ENCODE measurements at places on chromosomes 11 and 22.

- DNase-seq: no peak
Measured at GRCh38 chr11:7520981-7521487, 7.2 kb downstream of the PPFIBP2 start.

DNA sequence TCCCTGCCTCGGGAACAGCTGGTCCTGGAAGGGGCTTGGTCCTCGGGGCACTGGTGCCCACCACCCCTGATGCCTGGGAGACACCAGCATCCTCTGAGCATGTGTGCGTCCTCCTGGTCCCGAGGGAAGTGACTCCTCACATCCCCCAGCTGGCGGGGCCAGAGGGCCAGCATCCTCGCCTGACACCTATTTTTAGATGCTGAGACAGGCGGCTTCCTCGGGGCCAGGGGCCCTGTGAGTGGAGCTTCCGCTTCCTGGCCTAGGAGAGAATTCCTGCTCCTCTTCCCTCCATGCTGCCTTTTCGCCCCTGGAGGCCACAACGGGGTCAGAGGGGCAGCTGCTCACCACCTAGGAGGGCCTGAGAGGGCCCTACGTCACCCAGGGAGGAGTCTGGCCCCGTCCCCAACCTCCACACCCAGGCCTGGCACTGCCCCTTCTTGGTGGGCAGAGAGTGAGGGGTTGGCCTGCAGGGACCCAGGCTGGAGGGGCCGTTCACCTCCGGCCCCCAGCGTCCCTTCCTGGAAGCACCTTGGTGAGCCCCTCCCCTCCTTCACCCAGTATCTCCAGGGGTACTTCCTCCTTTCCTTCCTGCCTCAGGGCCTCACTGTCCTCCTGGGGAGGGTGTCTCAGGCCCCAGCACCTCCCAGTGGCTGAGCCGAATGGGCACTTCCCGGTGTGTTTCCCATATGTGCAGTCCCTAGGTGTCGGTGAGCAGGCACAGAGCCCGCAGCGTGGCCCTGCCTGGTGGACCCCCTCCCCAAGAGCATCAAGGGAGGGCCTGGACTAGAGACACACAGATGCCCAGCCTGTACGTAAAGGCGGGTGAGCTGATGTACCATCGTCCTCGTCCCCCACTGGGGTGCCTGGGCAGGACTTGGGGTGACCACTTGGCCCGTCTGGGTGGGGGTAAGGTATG is 6.1 kb downstream of the CD81 start:
- DNase-seq: no peak

DNA sequence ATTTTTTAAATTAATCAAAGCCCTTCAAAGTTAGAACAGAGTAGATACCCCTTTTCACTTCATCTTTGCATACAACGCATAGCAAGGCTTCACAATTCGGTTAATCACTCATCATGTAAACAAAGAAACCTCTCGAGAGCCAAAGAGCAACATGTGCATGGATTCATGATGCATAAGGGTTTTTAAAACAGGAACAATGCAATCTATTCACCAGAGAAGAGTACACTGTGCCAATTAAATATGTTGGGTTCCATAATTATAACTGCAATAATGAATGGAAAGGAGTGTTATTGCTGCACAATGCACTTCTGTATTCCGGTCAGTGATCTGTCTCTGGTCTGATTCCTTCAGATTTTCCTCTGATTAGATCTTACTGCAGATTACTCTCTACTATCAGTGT is 45.3 kb downstream of the CADM1 start:
- no peak for DNase-seq

DNA sequence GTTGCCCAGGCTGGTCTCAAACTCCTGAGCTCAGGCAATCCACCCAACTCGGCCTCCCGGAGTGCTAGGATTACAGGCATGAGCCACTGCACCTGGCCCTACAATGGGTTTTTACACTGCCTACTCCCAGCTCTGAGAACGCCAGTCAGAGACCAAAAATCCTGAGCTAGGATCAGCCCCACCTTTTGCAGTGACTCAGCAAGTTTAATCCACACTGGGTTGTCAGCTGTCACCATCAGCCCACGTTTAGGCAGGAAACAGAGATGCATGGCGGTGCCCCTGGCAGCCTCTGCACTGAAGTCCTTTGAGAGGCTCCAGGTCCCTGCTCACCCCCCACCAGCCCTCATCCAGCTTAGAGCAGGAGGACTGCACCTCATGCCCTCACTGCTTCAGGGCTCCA is 117.6 kb downstream of the ARHGAP8 start:
- no peak for DNase-seq

GRCh38 chr11:22192642-22193347 is at the start of gene ANO5:
Gene ANO5, plus strand, starts transcription at chr11:22193085. Its CDS starts 408 bp downstream, at chr11:22193493.
- DNase-seq: no peak

DNA sequence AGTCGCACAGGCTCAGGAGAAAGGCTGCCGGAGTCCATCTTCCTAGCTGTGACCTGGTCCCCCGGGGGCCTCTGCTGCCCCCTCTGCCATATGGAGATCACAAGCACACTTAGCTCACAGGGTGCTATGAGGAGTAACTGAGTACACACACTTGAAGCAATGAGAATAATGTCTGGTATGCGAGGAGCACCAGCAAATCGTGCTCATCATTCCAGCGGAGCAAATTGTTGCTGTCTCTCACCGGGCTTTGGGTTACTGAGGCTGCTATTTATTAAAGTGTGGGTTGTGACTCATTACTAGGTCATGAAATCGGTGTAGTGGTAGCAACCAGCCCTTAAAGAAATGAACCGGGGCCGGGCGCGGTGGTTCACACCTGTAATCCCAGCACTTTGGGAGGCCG is 48.1 kb upstream of the EIF3D start:
- no peak for DNase-seq

All from NCI-H1417 treated with DMSO at 0.1 percent for 48 hours (cell line).